ENCODE measurements at places on chromosomes 2 and 18.

DNA sequence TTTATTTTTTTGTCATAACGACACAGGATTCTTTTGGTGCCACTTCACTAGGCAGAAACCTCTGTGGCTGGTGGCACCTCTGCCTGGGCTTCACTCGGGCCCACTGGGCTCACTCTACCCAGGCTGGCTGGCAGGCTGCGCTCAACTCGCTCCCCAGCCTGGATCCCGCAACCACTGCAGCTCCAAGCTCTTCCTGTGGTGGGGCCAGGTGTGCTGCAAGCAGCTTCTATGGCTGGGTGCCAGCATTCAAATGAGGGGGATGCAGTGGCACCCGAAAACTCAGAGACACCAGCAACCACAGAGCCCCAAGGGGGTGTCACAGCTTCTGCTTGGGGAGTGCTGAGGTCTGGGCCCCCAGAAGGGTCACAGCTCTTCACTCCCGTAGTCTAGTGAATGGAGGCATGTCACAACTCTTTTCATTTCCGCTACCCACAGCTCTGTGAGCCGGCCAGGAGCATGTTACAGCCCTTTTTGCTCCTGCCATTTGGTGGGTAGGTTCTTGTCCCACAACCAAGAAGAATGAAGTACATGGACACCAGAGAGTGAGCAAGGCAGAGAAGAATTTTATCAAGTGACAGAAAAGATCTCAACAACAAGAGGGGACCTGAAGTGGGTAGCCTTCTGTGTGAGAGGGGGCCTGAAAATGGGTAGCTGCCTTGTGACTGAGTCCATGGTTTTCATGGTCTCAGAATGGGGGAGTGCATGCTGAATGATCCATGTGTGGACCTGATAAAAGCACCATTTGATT lies 170.1 kb downstream of the UBR3 start:
- no peak for DNase-seq

- DNase-seq, result no peak
These were observed 671.0 kb upstream of the SOX11 start for GRCh38 chr2:5021136-5021535.

DNA sequence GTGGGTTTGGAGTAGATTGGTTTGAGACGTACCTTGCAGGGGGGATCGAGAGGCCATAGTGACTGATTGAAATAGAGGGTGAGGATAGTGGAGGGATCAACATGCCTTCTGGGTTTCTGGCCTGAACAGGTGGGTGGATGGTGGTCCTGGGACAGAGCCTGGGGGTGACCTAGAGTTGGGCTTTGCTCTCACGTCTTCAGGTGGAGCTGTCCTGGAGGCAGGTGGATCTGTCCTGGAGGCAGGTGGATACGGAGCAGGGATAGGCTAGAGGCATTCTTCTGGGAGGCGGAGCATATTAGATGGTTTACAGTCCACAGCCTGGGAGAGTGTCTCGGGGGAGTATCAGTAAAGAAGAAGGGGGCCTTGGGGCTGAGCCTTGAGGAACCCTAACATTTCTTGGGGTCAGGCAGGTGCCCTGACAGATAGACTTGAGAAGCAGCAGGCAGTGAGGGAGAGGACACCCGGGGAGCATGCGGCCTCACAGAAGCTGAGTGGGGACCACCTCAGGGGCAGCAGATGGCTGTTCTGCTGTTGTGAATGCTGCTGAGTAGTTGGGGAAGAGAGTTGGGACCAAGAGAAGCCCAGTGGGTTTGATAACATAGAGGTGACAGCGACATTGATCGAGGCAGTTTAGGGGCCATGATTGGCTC lies 1.6 kb downstream of the CAPN10 start:
- no peak for DNase-seq

DNA sequence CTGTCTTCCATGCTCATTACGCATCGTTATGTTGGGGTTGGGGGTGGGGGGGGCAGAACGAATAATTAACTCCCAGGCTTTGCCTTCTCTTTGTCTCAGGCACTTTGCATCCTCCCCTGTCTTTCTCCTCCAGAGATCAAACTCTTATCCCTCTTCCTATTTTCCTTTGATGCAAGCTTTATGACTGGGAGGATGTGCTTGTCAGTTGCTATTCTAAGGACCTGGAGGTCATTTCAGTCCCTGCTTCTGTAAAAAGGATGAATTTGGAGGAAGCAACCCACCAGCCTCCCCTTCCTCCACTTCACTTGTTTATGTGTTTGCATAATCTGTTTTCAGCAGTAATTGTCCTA lies 87.5 kb downstream of the ZCCHC2 start:
- no peak for DNase-seq

GRCh38 chr2:12965540-12966269 lies 249.0 kb downstream of the TRIB2 start:
- no peak for DNase-seq

DNA sequence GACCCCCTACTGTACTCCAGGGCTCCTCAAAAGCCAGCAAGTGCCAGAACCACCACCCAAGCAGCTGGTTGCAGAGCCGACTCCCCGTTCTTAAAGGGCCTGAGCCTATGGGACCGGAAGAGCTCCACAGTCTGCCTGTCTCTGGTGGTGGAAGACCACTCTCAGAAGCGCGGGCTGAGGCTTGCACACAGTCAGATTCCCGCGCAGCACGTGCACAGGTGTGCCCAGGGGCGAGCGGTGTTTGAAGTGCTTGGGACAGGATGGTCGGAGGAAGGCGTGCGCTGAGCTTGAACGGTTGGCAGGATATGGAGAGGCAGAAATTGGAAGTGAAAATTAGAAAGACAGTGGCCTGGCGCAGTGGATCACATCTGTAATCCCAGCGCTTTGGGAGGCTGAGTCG lies 64.8 kb downstream of the CYP26B1 start:
- no peak for DNase-seq

GRCh38 chr2:33085646-33086045 lies 138.9 kb downstream of the LTBP1 start:
- no peak for DNase-seq
